ENCODE measurements at places on chromosomes 12 and 14. TPM values are rescaled to one million over a fixed set of nuclear protein-coding genes. Genes with fewer than 3 reads are reported as not detected.
A peak's percentile ranks its signal among the peaks of the same experiment; 100 is the strongest.

DNA sequence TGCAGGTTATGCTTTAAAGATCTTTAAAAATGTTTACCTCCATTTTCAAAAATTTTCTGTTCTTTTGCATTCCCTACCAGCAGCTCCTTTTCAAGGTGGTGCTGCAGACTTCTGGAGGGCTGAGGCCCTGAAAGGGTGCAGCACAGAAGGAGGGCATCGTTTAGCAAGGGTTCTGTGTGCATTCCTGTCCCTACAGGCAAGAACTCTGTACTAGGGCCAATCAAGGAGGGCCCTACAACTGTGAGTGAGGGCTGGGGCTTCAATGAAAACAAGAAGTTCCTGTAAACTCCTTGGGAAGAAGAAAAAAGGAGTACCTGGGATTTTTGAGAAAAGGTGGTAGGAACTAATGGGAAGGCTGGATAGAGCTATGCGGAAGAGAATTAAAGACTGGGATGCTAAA lies 50.7 kb upstream of the CSRP2 start:
- H3K4me1 ChIP-seq, result no peaks in the 10 kb centered on the region
- no peak for DNase-seq
- no peaks in the 10 kb centered on the region for H3K36me3 ChIP-seq
- H3K27me3 ChIP-seq, result peaks cover 3% of the 10 kb centered on the region

GRCh38 chr12:59938190-59938962 lies 342.5 kb downstream of the SLC16A7 start:
- H3K4me3 ChIP-seq, result no peak overlapping the region
- no peaks in the 10 kb centered on the region for H3K4me1 ChIP-seq
- DNase-seq, result no peak
- H3K36me3 ChIP-seq, result no peaks in the 10 kb centered on the region
- no peaks in the 10 kb centered on the region for H3K27me3 ChIP-seq

DNA sequence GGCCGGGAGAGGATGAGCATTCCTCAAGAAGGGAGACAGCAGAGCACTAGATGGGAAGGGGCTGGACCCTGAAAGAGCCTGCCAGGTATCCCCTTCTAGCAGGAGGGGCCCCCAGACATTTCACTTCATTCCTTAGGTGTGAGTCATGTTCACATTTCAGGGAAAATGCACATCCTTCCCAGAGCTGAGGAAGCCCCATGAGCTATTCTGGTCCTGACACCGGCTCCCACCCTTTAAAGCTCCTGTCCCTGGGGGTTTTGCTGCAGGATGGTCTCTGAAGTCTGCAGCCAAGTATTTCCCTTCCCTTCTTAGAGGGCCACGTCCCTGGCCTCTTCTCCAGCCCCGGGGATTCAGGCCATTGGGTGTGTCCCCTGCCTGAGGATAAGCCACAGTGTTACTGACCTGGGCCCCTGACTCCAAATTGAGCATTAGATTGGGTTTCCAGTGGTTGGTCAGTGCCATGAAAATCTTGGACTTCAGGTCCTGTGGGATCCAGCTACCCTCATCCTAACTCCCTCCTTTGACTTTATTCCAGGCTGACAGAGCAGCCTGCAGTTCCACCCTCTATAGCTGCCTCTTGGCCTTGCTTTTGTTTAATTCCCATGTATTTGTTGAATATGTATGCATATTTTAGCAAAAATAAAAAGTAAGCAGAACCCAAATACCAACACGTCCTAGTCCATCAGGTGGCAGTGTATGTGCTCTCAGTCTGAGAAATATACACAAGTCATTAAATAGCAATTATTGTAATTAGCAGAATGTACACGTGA lies 267.1 kb downstream of the CACNA1C start:
- no peaks in the 10 kb centered on the region for H3K4me1 ChIP-seq
- no peaks in the 10 kb centered on the region for H3K27me3 ChIP-seq
- H3K36me3 ChIP-seq, result no peaks in the 10 kb centered on the region
- H3K4me3 ChIP-seq, result no peak overlapping the region
- no peak overlapping the region for H3K27ac ChIP-seq

- no peak overlapping the region for H3K4me3 ChIP-seq
- H3K27me3 ChIP-seq, result no peaks in the 10 kb centered on the region
These were observed 47.2 kb downstream of the ATL1 start for GRCh38 chr14:50607181-50607580.

The NYNRIN gene
- 0.54 TPM for polyA plus RNA-seq

DNA sequence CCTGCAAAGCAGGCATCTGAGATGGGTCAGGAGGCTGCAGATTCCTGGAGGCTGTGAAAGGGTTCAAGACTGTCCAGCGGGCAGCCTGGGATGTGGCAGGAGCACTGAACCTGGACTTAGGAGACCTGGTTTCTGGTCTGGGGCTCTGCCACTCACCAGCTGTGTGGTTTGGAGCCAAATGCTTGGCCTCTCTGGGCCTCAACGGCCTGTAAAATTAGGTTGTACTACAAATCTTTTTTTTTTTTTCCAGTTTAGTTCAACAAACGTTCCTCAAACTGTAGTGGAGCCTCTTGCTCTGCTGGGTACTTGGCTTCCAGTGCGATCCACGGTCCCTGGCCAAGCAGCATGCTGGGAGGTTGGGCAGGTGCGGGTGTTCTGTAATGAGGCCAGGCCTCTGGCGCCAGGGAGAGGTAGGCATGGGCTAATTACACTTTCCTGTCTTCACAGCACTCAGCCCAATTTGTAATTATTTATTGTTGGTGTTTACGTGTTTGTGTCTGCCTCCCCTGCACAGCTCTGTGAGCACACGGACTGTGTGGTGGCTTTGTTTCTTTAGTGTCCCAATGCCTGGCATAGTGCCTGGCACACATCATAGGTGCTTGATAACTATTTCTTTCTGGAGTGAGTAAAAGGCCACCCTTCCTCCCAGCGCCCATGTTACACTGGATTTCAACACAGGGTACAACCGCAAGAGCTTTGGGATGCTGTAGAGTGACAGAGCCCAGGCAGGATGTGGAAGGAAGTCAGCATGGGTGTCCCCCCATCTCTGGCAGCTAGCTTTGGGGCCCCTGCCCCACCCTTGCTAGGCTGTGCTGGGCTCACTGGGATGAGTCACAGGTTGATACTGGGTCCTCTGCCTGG lies 5.8 kb upstream of the KRT80 start:
- H3K27ac ChIP-seq, result no peak overlapping the region
- H3K4me1 ChIP-seq, result peaks cover 11% of the 10 kb centered on the region
- H3K27me3 ChIP-seq, result no peaks in the 10 kb centered on the region
- H3K36me3 ChIP-seq, result no peaks in the 10 kb centered on the region

- H3K4me1 ChIP-seq, result peaks cover 11% of the 10 kb centered on the region
- H3K27me3 ChIP-seq, result no peaks in the 10 kb centered on the region
- H3K27ac ChIP-seq, result peak overlapping the region; percentile 63
- no peaks in the 10 kb centered on the region for H3K36me3 ChIP-seq
- DNase-seq, result peak; percentile 69
These were observed 24.1 kb upstream of the ATP2A2 start for GRCh38 chr12:110256780-110257431.

DNA sequence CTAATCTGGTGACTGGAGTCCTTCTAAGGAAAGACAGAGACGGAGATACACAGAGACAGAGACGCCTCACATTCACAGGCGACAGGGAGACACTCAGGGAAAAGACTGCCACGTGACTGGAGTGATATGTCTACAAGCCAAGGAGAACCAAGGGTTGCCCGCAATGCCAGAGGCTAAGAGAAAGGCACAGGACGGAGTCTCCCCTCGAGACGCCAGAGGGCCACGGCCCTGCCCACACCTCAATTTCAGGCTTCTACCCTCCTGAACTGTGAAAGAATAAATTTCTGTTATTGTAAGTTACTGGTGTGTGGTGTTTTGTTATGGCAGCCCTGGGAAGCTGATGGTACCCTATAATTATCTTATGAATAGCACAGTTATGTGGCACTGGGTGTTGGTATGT lies 11.6 kb upstream of the RAN start:
- no peak overlapping the region for H3K27ac ChIP-seq
- no peaks in the 10 kb centered on the region for H3K36me3 ChIP-seq
- DNase-seq, result no peak
- no peaks in the 10 kb centered on the region for H3K4me1 ChIP-seq
- no peak overlapping the region for H3K4me3 ChIP-seq

The GALNT4 gene
- 5.8 TPM for polyA plus RNA-seq
